Stomach (tissue), 19 donors: ENCODE measurements at places on chromosomes 12 and 14.

- DNase-seq, result no peak
Observed at GRCh38 chr12:10196210-10196609, 16.5 kb upstream of the GABARAPL1 start.

DNA sequence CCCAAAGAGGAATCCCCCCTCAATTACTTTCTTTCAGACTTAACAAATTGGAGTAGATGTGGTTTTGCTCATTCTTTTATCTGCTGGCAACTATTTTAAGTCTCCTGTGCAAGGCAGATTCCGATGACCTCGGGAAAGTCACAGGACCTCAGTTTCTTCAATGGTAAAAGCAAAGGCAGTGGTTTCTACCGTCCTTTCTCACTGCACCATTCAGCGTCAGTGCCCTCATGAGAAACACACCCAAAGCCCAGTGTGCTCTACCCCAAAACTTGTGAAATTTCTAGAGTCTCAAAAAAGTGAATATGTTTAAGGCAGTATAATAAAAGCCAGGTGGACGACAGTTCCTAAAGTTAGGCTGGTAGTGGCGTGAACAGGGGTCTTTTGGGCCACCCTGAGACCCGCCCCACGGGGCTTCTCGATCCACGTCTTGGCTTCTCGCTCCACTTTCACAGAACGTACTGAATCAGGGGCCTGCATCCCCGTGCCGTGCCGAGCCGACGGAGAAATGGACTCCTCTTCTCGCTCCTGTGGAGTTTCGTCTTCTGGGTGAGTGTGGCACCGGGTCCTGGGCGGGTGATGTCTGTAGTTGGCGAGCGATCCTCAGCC, 1.3 kb upstream of the ARHGAP5 start:
- peak; percentile 53 for DNase-seq

DNA sequence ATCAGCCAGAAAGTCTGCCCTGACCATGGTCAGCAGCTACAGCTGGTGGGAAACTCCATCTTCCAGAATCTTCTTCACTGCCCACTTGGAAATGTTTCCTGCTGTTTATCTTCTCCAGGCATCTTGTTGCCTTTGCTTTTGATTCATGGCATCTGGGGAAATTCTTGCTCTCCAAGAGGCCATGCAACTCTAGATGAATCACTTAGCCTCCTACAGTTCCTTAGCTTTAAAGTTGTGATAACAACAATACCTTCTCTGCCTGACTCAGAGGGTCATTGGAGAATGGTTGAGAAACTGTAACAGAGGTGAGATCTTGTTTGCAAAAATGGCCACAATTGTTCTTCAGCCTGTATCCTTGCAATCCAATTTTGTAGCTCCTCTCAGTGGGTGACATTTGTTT, 121.0 kb upstream of the VRK1 start:
- no peak for DNase-seq

DNA sequence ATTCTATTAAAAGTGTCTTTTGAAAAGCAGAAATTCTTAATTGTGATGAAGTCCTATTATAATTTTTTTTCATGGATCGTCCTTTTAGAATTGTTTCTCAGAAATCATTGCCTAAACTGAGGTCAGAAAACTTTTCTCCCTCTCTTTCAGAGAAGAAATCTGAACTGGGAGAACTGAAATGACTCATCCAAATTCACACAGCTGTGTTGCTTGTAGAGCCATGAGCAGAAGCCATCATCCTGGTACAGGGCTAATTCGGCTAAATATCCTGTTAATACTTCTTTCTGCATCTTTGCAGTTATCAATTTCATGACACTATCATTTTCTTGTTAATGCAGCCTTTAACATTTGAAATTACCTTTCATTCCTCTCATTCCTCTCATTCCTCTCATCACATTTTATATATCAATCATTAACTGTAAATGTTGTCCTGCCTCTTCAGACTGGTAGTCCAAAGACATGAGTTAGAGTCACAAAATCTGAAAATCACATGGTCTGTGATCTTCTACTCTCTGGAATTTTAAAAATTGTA, 15.5 kb downstream of the SLC15A5 start:
- no peak for DNase-seq

- DNase-seq, result no peak
Observed at GRCh38 chr12:75990189-75990912, 41.2 kb downstream of the PHLDA1 start.
